Sciatic nerve (tissue), 2 donors: ENCODE measurements at places on chromosomes 7 and 10.
A peak's percentile ranks its signal among the peaks of the same experiment; 100 is the strongest.

GRCh38 chr10:44878706-44879530 is 32.2 kb upstream of the TMEM72 start:
- peak; percentile 94 for DNase-seq

GRCh38 chr10:4024516-4025245 is 239.7 kb upstream of the KLF6 start:
- no peak for DNase-seq

GRCh38 chr7:28487487-28487886 is 75.2 kb downstream of the CREB5 start:
- no peak for DNase-seq

DNA sequence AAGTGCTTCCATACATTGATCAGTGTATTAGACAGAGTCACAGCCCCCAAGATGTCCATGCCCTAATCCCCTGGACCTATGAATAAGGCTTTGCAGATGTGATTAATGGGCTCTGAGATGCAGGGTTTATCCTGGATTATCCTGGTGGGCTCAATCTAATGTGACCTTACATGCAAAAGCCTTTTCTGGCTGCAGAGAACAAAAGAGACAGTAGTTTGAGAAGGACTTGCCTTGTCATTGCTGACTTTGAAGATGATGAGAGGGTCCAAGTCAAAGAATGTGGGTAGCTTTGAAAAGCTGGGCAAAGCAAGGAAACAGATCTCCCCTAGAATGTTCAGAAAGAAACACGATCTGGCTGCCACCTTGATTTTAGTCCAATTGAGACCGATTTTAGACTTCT is 238.7 kb downstream of the CCSER2 start:
- no peak for DNase-seq

DNA sequence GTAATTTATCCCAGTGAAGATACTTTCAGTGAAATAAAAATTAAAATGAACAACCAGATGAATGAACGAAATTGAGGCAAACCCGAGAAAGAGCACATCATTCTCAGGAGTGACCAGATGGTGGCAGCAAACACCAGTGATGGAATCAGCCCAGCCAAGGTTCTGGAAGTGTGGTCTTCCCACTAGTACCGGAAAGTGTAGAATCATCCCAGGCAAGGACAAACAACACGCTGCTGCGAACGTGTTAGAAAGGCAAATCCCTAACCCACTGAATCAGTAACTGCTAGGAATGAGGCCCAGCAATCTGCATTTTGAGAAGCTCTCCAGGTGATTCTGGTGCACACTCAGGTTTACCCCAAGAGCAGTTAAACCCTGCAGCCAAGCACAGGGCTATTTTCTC is 15.5 kb upstream of the SLC18A3 start:
- DNase-seq, result no peak
